8988T (cell line): ENCODE measurements at places on chromosomes 5 and 9.

- DNase-seq: no peak
Observed at GRCh38 chr5:144028636-144029035, 141.8 kb downstream of the YIPF5 start.

- DNase-seq: no peak
Observed at GRCh38 chr5:76849419-76850291, at the start of gene S100Z. S100Z (plus strand) TSS chr5:76850014; CDS start chr5:76875360, 25,346 bp downstream.

GRCh38 chr9:128894764-128895163 lies 12.8 kb downstream of the LRRC8A start:
- DNase-seq: no peak

DNA sequence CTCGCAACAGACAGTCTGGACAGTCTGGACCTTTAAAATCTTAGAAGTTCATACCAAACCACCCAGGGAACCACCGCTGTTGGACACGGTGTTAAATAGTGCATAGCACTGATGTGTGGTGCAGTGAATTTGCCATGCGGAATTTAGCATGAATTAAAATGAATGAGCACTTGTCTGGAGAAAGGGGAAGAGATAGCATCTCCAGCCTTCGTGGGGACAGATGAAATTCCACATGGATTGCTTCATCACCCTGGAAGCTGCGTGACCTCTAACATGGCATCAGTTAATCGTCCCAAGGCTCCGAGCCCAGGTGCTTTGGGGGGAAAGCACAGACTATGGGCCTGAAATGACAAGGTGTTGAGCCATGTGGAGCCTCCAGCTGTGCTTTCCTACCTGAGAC lies 91.4 kb downstream of the ADAMTS16 start:
- no peak for DNase-seq

GRCh38 chr5:89707891-89708290 lies 701.7 kb downstream of the CETN3 start:
- DNase-seq: no peak

- no peak for DNase-seq
Observed at GRCh38 chr9:131879181-131879910, 139.5 kb upstream of the RAPGEF1 start.

DNA sequence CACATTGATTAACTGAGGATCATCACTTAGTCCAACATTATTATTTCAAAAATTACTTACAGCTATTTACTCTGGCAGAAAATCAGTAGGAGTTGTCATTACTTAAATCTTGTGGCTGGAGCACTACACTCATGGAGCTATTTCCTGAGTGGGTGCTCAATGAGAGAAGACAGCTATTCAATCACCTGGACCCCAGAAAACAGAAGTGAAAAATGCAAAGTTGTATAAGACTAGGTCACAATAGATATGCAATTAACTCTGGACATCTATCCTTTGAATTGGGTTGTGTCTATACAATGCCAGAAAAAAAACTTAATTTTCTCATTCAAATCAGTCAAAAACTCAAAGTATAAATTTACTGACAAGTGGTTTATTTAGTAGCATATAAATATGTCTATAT lies 340.9 kb downstream of the EFNA5 start:
- no peak for DNase-seq

GRCh38 chr9:125527471-125528002 lies 179.5 kb downstream of the MAPKAP1 start:
- no peak for DNase-seq

GRCh38 chr9:84953252-84953773 lies 283.8 kb downstream of the NTRK2 start:
- no peak for DNase-seq
